ENCODE measurements at places on chromosomes 4 and X. TPM values are rescaled to one million over a fixed set of nuclear protein-coding genes. Genes with fewer than 3 reads are reported as not detected.
A peak's percentile ranks its signal among the peaks of the same experiment; 100 is the strongest.

Gene SMPX
- total RNA-seq, result not detected

GRCh38 chr4:173486714-173487392 lies 43.2 kb downstream of the HAND2 start:
- DNase-seq, result no peak
- peaks cover 22% of the 10 kb centered on the region for H3K4me1 ChIP-seq
- no peaks in the 10 kb centered on the region for H3K36me3 ChIP-seq
- H3K27me3 ChIP-seq, result peaks cover 2% of the 10 kb centered on the region
- no peak overlapping the region for H3K27ac ChIP-seq

GRCh38 chr4:81599742-81600380 lies 128.2 kb upstream of the RASGEF1B start:
- H3K4me3 ChIP-seq, result no peak overlapping the region
- H3K36me3 ChIP-seq, result no peaks in the 10 kb centered on the region
- no peaks in the 10 kb centered on the region for H3K27me3 ChIP-seq

GRCh38 chrX:107118322-107119147 lies at the start of gene RBM41:
RBM41 (minus strand) TSS chrX:107118822; CDS start chrX:107118773, 49 bp downstream.
- peaks cover 3% of the 10 kb centered on the region for H3K36me3 ChIP-seq
- DNase-seq, result peak; percentile 67
- peaks cover 3% of the 10 kb centered on the region for H3K27me3 ChIP-seq
- H3K4me3 ChIP-seq, result peak within 1 kb of the TSS; percentile 68
- peak within 1 kb of the TSS; percentile 87 for H3K27ac ChIP-seq
- H3K4me1 ChIP-seq, result no peaks in the 10 kb centered on the region

- H3K36me3 ChIP-seq, result no peaks in the 10 kb centered on the region
- DNase-seq, result no peak
- H3K27ac ChIP-seq, result no peak overlapping the region
- no peak overlapping the region for H3K4me3 ChIP-seq
Observed at GRCh38 chrX:73127700-73128241, 48.5 kb upstream of the PABPC1L2A start.

DNA sequence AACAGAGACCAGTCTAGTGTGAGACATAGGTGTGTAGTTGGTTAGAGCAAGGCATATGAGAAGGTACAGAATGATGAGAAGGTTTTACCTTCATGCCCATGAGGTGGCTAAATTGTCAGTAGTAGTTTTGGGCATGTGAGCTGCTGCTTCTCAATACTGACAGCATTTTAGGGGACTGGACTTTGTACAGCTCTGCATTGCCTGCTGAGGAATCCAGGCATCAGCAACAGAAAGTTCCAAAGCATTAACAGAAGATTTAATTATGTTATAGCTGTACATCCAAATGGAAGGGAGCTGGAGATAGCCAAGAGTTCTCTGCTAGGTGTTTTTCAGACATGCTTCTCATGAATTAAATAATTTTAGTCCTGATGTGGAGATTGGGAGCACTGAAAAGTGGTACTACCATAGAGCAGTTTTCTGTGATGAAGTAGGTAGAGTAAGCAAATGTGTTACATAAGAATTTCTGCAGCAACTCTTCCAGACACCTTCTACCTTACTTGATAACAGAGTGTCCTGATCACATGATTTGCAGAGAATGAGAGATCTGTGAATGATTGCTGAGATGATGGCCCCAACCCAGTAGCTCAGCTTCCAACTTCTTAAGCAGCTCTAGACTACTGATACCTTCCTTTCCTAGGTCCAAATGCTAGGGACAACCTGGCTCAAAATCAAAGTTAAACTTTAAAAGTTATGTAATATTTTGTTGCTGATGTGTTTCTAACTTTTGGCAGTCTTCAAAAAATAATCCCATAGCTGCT lies 30.4 kb downstream of the FNIP2 start:
- H3K4me3 ChIP-seq, result no peak overlapping the region
- H3K27me3 ChIP-seq, result no peaks in the 10 kb centered on the region
- no peak overlapping the region for H3K27ac ChIP-seq

Gene HDAC8
- 30.8 TPM for total RNA-seq

Gene HS6ST2
- total RNA-seq, result not detected

- H3K27ac ChIP-seq, result peak overlapping the region; percentile 81
- H3K36me3 ChIP-seq, result peaks cover 7% of the 10 kb centered on the region
- H3K27me3 ChIP-seq, result no peaks in the 10 kb centered on the region
- H3K4me1 ChIP-seq, result peaks cover 2% of the 10 kb centered on the region
- H3K4me3 ChIP-seq, result peak overlapping the region; percentile 96
Observed at GRCh38 chr4:39978378-39978775, 666 bp upstream of the PDS5A start.

Gene HPSE
- total RNA-seq, result 0.28 TPM

- DNase-seq, result no peak
- H3K4me1 ChIP-seq, result no peaks in the 10 kb centered on the region
- no peak overlapping the region for H3K27ac ChIP-seq
- no peaks in the 10 kb centered on the region for H3K36me3 ChIP-seq
- no peaks in the 10 kb centered on the region for H3K27me3 ChIP-seq
Observed at GRCh38 chr4:42816880-42817400, 75.6 kb upstream of the GRXCR1 start.

Gene DCK
- 7.0 TPM for total RNA-seq

- no peaks in the 10 kb centered on the region for H3K4me1 ChIP-seq
- H3K36me3 ChIP-seq, result no peaks in the 10 kb centered on the region
- H3K27me3 ChIP-seq, result no peaks in the 10 kb centered on the region
Observed at GRCh38 chr4:177769155-177769554, 326.9 kb upstream of the AGA start.

DNA sequence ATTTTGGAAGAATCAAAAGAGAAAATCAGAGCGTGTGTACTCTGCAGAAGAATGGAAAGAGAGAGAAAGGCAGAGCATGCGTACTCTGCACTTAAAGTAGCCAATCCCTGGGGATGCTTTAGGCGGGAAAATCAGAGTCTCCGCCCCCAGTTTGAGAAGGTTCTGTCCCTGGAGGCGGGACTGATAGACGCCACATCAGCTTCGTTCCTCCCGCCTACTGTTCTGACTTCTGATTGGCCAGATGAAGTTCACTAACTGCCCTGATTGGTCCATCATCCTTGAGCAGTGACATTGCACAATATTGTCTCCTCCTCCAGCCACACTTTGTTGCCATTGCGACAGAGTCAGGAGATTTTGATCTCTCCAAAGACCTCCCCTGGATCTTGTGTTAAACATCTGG lies 23.8 kb downstream of the SSX1 start:
- no peaks in the 10 kb centered on the region for H3K36me3 ChIP-seq
- H3K27me3 ChIP-seq, result no peaks in the 10 kb centered on the region
- DNase-seq, result no peak

Gene EDNRA
- 6.5 TPM for total RNA-seq

Gene TSPAN7
- not detected for total RNA-seq

Gene WNK3
- 1.4 TPM for total RNA-seq

DNA sequence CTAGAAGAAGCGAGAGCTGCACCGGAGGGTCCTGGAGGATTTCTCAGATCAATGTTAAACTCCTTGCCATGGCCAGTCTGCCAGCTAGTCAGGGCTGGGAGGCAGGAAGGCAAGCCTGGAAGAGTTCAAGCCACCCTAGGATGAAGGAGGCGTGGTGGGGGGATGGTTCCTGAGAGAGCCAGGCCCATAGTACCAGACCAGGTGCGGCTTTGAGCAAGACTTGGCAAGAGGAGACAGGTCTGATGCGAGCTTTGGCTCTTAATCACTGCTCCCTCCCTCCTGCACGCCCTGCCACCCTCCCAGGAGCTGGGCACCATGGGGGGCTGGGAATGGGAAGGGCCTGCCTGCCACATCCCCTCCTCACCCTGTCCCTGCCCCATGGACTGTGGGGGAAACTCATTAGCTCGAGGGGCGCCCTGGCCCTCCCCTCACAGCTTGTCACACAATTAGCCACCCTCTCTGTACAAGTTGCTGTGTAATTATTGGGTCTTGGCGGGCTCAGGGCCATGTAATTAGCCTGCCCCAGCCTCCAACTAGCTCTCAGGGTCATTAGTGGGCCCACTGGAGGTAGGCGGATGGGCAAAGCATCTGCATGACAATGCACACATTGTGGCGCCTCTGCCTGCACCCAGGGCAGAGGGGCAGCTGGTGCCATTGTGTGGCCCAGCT lies 50.3 kb downstream of the EFNB1 start:
- H3K36me3 ChIP-seq, result no peaks in the 10 kb centered on the region
- no peak for DNase-seq
- peaks cover 72% of the 10 kb centered on the region for H3K27me3 ChIP-seq
- H3K4me3 ChIP-seq, result no peak overlapping the region
- H3K4me1 ChIP-seq, result no peaks in the 10 kb centered on the region

GRCh38 chr4:163611784-163612445 lies 117.4 kb downstream of the TMA16 start:
- H3K27me3 ChIP-seq, result no peaks in the 10 kb centered on the region
- H3K4me1 ChIP-seq, result no peaks in the 10 kb centered on the region
- H3K27ac ChIP-seq, result no peak overlapping the region
- H3K4me3 ChIP-seq, result no peak overlapping the region
- no peaks in the 10 kb centered on the region for H3K36me3 ChIP-seq

GRCh38 chr4:186823989-186824388 lies 100.3 kb upstream of the FAT1 start:
- H3K36me3 ChIP-seq, result no peaks in the 10 kb centered on the region
- no peak overlapping the region for H3K4me3 ChIP-seq
- H3K4me1 ChIP-seq, result peaks cover 9% of the 10 kb centered on the region
- H3K27me3 ChIP-seq, result no peaks in the 10 kb centered on the region
- peak; percentile 87 for DNase-seq
- peak overlapping the region; percentile 64 for H3K27ac ChIP-seq

DNA sequence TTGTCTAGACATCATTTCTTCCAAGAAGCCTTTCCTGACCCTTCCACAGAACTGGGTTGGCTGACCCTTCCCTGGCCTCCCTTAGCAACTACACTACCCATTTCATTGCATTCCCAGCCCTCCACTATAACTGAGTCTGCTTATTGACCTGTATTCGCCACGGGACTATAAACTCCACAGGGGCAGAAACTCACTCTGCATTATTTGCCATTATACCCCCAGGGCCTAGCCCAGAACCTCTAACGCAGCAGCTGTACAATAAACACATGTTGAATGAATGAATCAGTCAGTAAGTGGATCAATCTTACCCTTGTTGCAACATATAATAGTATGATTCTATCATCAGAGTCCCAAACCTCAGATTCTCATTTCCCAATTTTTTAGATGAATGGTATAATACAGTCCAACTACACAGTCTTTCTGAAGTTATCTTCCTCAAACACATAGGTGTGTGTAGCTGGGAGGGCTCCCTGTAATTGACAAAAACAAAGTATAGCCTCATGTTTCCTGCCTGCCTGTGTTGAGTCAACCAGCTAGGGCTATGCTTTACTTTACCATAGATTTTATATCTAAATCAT lies 209.3 kb downstream of the CHIC2 start:
- H3K36me3 ChIP-seq, result no peaks in the 10 kb centered on the region
- no peak overlapping the region for H3K4me3 ChIP-seq
- DNase-seq, result peak; percentile 60
- peak overlapping the region; percentile 72 for H3K27ac ChIP-seq

Gene MAOA
- total RNA-seq, result 0.56 TPM

Measured in IMR-90 (cell line).